ENCODE measurements at places on chromosomes 13 and 19.

- no peak for DNase-seq
Observed at GRCh38 chr13:80363890-80364503, 23.1 kb upstream of the SPRY2 start.

DNA sequence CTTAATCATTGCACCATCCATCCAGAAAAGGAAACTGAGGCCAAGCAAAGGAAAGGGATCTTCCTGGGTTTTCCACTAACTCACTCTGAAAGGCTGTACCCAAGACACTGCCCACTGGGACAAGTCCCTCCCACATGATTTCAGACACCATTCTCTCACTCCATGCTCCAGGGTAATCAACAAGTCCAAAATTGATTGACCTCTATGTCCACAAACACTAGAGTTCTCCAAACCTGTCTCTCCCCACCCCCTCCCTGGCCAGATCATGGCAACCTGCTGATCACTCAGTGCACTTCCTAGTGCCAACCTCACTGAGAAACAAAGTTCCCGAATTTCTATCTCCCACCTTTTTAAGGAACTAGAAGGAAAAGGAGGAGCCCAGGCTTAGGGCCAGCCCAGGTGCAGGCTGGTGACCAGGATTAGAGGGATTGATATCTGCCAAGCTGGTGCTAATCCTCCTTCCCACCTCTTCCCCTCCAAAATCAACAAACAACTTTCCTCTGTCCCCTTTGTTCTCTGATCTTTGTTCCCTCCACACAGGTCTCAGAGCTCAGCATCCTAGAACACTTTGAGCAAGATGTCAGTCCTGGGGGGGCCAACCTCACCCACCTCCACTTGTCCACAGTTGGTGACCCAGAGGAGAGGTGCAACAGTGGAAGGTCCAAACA lies 2.4 kb upstream of the CYP2A13 start:
- DNase-seq, result no peak

DNA sequence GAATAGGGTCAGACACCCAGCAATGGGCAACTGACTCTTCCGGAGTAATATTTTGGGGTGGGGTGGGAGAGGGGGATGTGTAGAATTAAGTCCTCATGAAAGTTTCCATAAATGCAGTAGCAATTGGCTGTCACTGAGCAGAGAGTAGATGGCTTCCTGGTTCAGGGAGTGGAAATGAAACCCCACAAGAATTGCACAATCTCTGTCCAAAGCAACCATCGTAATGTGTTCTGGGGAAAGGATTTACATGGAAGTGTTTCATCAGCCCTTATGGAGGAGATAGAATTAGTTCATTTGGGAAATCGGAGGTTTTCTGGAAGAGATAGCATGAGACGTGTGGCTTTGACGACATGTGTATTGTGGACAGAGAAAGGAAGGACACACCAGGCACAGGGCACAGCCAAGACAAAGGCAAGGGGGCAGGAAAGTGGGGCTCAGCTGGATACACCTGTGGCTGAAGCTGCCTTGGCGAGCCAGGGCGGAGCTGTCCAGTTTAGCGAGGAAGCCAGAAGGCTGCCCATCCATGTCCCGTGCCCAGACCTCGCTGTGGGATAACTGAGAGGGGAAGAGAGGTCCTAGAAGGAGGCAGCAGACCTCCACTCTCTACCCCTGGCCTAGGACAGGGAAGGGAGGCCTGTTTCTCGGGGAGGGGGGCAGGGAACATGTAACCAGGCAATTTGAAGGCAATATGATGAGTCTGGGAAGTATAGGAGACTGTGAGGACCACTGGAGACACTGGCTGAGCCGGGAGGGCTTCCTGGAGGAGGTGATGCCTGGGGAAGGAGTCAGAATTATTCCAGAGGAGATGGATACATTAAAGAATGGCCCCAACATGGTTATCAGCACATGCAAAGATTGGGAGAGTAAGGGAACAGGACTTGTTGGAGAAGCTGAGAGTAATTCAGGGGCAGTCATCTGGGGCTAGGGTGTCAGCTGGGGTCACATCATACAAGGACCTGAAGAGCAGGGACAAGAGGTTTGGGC lies 2.6 kb upstream of the CLEC4G start:
- no peak for DNase-seq

DNA sequence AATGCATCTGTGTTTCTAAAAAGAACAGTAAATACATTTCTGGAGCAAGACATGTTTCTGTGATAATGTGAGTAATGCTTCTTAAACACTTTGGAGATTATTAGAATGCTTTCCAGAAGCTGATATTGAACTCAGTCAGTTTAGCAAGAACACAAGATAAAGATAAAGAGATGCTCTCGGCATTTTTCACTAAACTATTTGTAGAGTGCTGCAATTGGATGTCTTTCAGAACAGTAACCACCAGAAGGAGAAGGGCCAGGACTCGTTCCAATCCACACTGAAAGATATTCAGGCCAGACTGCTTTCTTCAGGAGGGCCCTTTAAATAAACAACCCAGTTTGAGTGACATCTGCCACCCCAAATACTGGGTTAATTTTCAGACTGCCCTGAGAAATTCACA lies 456.0 kb downstream of the TBC1D4 start:
- no peak for DNase-seq

GRCh38 chr19:28185646-28186045 lies 1027.3 kb downstream of the UQCRFS1 start:
- DNase-seq, result no peak

GRCh38 chr19:31377736-31378135 lies 28.5 kb upstream of the TSHZ3 start:
- DNase-seq, result no peak

DNA sequence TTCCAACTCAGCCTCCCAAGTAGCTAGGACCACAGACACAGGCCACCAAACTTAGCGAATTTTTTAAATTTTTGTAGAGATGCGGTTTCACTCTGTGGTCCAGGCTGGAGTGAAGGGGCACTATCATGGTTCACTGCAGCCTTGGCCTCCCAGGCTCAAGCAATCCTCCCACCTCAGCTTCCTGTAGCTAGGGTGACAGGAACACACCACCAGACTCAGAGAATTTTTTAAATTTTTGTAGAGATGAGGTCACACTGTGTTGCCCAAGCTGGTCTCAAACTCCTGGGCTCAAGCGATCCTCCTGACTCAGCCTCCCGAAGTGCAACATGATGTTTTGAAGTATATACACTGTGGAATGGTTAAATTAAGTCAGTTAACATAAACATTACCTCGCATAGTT lies 263.6 kb downstream of the OXGR1 start:
- no peak for DNase-seq

DNA sequence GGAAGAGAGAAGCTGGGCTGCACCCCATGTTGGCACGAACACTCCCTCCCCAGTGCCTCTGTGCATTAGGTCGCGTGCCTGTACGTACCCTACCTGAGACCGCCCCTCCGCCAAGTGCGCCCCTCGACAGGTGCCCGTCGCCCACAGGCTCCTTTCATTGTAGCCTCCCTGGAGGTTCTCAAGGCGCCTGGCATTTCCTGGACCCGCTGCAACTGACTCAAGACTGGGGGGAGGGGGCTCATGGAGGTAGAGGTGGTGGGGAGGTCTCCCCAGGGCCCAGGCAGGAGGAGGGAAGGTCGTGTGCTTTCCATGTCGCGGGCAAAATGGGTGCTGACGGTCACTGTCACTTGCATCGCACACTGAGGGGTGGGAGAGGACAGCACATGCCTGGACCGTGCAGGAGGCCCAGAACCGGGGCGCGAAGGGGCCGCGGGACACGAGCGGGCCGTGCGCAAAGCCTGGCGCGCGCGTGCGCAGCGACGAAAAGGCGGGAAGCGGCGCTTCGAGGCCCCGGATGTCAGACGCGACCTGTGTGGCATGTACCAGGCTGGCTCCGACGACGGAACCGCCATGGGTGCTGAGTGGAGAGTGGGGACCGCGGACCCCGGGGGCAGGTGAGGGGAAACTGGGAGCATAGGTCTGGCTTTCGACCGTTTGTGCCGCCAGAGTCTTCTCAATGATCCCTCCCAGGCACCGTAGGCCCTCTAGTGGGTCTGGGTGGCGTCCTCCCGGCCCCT lies 16.5 kb downstream of the NFIX start:
- no peak for DNase-seq

- no peak for DNase-seq
Observed at GRCh38 chr19:43976732-43977131, 7.3 kb upstream of the ZNF155 start.

DNA sequence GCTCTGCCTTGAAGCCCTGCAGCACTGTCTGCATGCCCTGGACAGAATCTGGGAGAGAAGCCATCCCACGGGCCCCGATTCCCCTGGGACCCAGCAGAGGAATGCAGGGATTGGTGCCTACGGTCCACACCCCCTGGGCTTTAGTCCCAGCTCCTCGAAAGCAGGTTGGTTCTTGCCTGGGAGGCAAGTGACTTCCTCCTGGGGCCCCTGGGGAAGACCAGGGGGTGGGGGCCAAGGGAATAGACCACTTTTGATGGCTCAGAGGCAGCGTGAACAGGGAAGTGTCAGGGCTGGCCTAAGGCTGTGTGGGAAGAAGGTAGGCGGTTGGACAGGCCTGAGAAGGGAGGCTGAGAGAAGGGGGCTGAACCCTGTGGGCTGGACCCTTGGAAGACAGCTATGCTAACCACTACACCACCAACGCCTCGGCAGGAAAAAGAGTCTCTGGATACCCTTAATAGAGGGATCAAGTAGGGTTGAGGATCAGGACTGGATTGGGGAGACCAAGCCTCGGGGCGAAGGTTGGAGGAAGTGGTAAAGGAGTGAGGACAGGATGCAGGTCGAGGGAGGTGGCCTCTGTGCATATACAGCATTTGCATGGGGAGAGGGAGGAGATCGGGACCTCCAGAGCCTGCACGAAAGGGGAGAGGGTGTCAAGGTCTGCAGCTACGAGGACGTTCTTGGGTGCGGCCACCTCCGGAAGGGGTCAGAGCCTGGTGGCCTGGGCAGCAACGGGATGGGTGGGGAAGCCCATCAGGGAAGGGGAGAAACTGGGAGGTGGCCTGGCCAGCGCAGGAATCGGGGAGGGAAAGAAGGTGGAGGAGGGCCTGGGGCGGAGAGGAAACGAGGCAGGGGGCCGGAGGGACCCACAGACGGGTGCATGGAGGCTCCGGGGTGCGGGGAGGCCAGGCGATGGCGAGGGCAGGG lies 709 bp downstream of the DPP9 start:
- DNase-seq, result no peak

- DNase-seq, result no peak
Observed at GRCh38 chr19:21604351-21604926, 99.0 kb downstream of the ZNF429 start.

DNA sequence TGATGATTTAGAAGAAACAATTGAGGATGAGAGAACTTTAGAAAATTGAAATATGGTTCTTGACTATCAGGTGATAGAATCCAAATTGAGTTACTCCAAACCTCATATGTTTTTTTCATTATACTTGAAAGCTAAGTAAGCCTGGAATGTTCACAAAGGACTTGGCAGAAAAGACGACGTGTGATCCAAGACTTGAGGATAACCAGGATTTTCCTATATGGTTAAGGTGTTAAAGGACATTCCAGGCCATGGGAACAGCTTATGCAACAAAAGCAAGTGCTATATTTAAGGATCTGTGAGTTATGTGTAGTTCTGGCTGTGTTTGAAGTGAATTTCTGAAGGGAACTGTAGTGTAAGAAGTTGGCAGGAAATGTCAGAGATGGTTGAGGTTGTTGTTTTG lies 52.5 kb downstream of the SLITRK1 start:
- DNase-seq, result no peak

- no peak for DNase-seq
Observed at GRCh38 chr19:52335768-52336116, 301 bp upstream of the ZNF610 start.

DNA sequence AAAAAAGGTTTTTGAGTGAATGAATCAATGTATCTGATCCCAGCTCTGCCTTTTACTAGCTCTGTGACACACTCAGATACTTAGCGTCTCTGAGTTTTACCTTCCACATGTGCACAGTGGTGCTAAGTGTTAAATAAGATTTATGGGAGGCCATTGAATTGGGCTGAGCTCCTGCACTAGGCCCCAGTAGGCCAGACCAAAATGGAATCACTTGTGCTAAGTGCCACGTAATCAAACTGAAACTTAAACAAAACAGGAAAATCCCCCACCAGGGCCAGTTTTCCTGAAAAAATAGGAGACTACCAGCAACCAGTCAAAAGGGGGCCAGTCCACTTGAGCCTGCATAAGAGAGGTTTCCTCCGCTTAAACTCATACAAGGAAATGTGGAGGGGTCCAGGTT lies 40.9 kb downstream of the GJA3 start:
- no peak for DNase-seq

DNA sequence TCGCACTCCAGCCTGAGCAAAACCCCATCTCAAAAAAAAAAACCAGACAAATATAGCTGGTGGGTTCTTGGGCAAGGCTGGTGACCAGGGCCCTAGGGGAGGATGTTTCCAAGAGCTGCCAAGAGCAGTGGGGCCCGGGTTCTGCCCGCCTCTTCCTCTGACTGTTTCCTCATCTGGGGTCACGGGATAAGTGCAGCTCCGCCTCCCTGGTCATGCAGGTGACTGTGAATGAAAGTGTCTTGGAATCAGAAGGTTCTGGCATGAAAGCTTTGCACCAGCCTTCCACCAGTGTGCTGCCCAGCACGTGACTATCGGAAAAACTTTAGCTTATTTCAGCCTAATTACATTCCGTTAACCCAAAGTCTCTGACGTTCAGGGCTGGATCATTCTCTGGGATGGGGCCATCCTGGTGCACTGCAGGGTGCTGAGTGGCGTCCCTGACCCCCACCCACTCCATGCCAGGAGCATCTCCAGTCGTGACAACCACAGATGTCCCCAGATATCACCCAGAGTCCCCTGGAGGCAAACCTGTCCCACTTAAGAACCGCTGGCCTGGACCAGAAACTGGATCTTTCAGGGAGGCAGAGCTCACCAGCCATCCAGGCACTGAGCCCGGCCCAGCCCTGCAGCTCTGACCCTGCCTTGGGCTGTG lies 85.6 kb downstream of the GNG7 start:
- no peak for DNase-seq

- DNase-seq, result no peak
Observed at GRCh38 chr13:28568286-28568685, 73.4 kb upstream of the FLT1 start.

DNA sequence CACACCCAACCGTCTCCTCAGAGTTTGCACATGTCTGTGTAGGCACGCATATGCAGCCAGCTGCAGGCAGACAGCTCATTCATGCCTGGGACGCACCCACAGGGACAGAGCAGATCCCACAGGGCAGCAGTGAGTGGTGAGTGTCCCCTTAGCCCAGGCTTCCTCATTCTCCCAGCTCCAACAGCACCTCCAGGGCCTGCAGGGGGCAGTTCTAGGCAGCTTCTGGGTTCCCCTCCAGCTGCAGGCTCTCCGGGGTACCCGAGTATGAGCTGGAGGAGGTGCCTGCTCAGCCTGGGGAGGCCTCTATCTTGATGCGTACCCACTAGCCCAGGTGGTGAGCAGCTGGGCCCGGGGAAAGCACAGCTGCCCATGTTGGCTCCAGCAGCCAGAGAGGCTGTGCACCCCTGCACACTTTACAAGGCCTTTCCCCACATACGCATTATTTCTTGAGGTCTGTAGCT lies 1.3 kb upstream of the SHANK1 start:
- no peak for DNase-seq

Measured in endothelial cell (in vitro differentiated cells).